ENCODE measurements at places on chromosomes 6 and 20. TPM values are rescaled to one million over a fixed set of nuclear protein-coding genes. Genes with fewer than 3 reads are reported as not detected.

DNA sequence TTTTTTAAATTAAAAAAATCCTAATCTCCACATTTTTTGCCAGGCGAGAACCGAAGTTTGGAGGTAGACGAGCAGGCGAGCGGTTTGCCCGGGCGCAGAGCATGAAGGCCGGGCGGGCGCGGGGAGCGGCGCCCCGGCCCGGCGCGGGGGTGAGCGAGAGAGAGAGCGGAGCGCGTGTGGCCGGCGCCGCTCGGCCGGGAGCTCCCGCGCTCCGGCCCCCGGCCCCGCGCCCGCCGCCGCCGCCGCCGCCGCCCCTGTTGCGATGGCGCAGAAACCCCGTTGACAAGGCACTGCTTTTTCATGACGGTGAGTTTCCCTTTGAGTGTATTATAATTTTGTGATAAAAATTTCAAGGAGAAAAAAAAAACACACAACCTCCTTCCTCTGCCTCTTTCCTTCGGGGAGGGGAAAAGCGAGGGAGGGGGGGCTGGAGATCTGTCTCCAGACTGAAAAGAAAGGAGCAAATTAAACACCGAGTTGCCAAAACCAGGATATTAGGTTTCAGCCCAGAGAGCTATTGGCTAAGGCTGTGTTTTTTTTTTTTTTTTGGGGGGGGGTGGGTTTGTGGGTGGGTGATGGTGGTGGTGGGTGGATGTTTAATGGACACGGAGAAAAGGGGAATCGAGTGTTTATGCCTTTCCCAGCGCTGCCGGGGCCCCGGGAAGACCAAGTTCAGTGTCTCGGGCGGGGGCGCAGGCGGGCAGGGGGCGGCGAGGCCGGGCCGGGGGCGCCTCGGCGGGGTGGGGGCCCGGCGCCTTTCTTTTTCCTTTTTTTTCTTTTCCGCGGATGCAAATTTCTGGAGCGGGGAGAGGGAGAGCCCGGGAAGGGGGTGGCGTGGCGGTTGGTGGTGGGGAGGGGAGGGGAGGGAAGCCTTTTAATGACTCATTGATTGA lies at the start of gene BICRAL:
Gene BICRAL (plus strand): TSS at position 257 of the 893 bp plus-strand sequence. CDS start 39,971 bp downstream, outside the sequence.
- H3K27ac ChIP-seq: peak within 1 kb of the TSS; percentile 100
- peak within 1 kb of the TSS; percentile 92 for H3K4me3 ChIP-seq
- no peaks in the 10 kb centered on the region for H3K27me3 ChIP-seq
- H3K36me3 ChIP-seq: no peaks in the 10 kb centered on the region

- DNase-seq: no peak
- no peak overlapping the region for H3K27ac ChIP-seq
- H3K27me3 ChIP-seq: no peaks in the 10 kb centered on the region
- H3K4me3 ChIP-seq: no peak overlapping the region
- no peaks in the 10 kb centered on the region for H3K36me3 ChIP-seq
Observed at GRCh38 chr6:14274546-14275492, 157.2 kb downstream of the CD83 start.

DNA sequence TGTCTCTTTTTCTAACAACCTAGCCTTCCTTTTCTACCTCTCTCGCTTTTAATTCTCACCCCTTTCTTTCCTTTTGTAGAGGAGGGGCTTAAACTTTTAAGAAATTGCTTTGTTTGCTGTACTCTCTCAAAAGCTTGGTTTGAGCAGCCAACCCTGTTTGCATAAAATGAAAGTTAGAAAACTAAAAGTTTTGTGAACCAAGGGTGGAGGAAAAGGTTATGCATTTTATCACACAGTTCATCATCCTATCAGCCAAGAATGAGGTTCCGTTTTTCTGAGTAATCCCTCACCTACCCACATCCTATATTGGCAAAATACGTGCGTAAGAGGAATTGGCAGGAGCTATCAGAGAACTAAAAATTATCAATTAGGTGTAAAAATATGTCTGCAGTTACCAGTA lies 42.8 kb upstream of the LOC128125822 start:
- no peaks in the 10 kb centered on the region for H3K27me3 ChIP-seq
- H3K4me3 ChIP-seq: no peak overlapping the region
- no peak for DNase-seq
- H3K27ac ChIP-seq: no peak overlapping the region
- no peaks in the 10 kb centered on the region for H3K4me1 ChIP-seq

DNA sequence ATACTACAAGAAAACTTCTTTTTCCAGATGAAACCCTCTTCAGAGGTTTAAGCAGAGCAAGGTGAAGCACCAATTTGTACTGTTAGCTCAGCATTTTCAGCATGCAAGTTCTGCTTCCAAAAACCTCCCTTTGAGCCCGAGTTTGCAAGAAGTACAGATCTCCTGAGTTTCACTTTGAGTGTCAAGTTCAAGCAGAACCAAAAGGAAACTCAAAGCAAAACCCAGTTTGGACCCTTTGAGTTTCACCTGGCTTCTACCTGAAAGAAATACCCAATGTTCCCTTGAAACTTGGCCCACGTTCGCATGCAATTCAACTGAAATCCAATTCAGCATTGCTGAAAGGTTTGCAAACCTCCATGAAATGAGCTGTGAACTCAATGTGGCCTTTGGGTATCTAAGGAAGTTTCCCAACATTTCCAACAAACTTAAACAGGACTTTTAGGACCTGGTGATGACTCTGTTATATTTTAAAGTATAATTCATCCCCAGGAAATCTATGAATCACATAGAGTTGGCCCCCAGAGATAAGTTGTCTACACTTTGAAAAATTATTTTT lies 62.9 kb upstream of the HBS1L start:
- no peak overlapping the region for H3K27ac ChIP-seq
- H3K4me1 ChIP-seq: no peaks in the 10 kb centered on the region
- DNase-seq: no peak
- no peak overlapping the region for H3K4me3 ChIP-seq
- H3K36me3 ChIP-seq: no peaks in the 10 kb centered on the region

- H3K4me1 ChIP-seq: no peaks in the 10 kb centered on the region
- no peak overlapping the region for H3K27ac ChIP-seq
- no peak for DNase-seq
- H3K36me3 ChIP-seq: no peaks in the 10 kb centered on the region
Observed at GRCh38 chr6:141265756-141266623, 866.7 kb upstream of the GJE1 start.

EPHA7 gene
- total RNA-seq: 0.66 TPM

PLN gene
- total RNA-seq: 2.9 TPM

SEC63 gene
- total RNA-seq: 48.8 TPM

Measured in breast epithelium (tissue), 4 donors.